GM13977 (cell line): ENCODE measurements at places on chromosomes 7 and 10.
A peak's percentile ranks its signal among the peaks of the same experiment; 100 is the strongest.

- peak; percentile 6 for DNase-seq
These were observed 32.1 kb upstream of the MDFIC start for GRCh38 chr7:114889646-114890285.

GRCh38 chr10:14322526-14323188 is 8.1 kb downstream of the FRMD4A start:
- no peak for DNase-seq

GRCh38 chr10:69130251-69130650 is 6.3 kb downstream of the VPS26A start:
- DNase-seq, result no peak

DNA sequence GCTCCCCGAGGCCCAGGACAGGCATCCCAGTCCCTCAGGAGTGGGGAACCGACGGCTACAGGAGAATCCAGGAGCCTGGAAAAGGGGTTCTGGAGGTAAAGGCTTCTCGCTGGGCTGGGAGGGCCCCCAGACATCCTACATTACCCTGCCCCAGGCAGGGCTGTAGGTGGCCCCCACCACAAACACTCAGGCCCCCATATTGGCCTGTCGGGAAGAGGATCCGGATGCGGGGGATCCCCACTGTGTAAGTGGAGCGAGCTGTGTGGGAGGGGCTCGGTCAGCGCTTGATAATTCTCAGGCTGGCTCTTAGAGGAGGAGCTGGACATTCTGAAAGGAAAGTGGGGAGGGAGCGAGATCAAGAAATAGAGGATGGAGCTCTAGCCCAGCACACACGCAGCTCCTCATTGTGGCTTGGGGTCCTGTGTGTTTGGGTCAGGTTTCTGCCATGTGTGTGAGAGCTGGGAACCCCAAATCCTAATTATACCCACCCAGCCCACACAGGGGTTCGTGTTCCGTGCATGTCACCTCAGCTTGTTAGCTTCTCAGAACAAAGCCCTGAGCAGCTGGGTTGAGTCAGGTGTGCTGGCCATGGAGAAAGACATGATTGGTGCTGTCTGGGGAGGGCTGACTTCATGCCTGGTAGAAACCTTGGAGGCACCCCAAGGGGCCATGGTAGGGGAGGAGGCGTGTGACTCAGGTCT is 49.4 kb downstream of the ZNF467 start:
- no peak for DNase-seq

DNA sequence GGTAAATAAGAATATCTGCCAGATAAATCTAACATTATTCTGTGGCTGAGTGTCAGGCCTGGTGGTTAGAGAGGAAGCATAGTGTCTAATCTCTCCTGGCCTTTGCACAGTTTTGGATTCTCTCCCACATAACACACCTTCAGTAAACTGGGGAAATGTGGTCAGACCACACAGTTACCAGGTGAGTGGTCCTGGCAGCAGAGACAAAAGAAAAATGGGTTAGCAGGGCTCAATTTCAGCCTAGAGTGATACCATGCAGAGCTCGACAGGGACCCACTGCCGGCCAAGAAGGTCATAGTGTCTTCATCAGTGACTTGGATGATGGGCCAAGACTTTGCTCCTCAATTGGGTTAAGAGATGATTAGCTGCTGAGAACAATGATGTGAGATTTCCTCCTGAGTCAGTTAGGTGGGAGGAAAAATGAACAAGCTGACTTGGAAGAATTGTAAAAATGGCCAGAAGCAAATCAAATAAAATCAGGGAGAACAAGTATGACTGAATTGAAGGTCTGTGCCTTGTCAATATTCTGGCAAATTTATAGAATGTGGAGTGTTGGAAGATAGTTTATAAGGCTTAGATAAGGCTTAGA is 69.2 kb upstream of the EFCAB10 start:
- no peak for DNase-seq

GRCh38 chr7:374706-375311 is 84.8 kb downstream of the FOXL3 start:
- no peak for DNase-seq

- no peak for DNase-seq
These were observed 1.9 kb downstream of the UBN2 start for GRCh38 chr7:139232904-139233303.
